Stimulated activated CD4-positive, alpha-beta T cell treated with anti-CD3 and anti-CD28 coated beads, Interleukin-4, amount 100 ng/mL, for 4 hours (primary cell): ENCODE measurements at places on chromosomes 2 and 18.

GRCh38 chr18:46278481-46279465 is 174.6 kb downstream of the HAUS1 start:
- DNase-seq, result no peak

DNA sequence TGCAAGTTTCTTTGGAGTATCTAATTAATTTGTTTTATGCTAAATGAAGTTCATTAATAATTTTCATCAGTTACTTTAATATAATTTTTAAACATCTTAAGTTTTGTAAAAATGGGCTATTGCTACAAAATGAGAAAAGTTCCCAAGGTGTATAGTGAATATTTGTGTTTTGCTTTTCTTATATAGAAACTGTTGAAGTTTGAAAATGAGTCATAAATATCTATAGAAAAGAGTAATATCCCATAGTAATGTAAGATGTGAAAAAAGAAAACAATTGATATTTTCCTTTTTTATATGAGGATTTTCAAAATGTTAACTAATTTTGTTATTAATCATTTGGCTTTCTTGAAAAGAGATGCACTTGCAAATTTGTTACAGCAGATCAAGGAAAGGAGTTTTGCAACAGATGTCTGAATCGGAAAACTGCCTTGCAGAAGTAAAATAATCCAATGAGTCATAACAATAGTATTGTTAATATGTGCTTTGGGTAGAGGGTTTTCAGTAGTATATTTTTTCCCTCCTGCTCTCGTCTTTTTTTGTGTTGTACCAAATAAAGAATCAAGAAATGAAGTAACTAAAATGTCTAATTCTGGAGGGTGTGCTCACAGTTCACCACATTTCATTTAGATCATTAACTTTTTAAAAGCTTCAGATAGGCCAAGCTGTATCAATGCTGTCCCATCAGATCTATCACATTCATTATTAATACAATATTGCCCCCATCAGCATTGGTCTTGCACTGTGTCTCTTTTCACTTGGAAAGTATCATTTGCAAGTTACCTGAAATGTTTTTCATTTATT is 15.5 kb downstream of the DUSP19 start:
- DNase-seq, result no peak

DNA sequence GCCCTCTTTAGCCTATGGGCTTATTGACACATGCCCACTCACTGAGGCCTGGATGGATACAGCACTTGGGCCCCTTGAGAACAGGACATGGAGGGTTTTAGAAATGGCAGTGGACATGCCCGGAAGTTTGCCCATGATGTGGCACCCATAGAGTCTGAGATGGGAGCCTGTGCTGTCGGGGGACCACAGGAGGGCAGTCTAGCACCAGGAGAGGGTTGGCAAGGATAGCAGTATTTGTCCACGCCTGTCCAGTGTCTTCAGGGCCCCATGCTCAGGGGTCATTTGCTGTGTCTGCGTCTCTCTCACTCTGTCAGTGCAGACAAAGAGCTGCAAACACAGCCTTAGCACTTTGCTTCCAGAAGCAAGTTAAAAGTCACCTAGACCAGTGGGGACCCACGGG is 48.7 kb downstream of the IL1RL2 start:
- no peak for DNase-seq

GRCh38 chr2:175025233-175025632 is 20.1 kb upstream of the CHN1 start:
- no peak for DNase-seq

- DNase-seq, result no peak
Measured at GRCh38 chr18:48136827-48137373, 206.4 kb upstream of the SMAD2 start.

DNA sequence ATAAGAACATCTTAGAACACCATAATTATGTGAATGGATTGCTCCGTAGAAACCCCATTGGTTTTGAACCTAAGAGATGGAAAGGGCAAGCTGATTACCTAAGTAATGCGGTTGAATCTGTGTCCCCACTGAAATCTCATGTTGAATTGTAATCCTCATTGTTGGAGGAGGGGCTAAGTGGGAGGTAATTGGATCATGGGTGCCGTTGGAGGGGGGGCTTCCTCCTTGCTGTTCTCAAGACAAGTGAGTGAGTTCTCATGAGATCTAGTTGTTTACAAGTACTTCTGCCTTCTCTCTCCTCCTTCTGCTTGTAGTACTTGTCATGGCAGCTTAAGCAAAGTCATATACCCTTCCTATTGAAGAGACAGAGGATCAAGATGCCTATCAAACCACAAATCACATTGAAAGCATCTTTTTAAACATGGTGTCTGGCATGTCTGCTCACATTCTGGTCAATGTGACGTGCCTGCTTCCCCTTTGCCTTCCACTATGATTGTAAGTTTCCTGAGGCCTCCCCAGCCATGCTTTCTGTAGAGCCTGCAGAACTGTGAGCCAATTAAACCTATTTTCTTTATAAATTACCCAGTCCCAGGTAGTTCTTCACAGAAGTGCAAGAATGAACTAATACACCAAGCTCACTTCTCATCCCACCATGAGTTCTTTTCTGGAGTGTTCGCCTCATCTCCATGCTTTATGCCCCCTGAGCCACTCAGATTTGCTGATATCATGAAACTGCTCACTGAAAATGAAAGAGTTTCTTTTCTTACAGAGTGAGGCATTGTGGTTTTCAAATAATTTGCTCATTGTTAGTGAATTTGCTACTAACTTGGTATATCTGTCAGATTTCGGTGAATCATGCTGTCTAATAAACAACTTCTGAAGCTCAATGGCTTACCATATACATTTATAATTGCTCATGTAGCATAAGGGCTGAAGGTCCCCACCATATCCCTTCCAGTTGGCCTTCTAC is 23.6 kb downstream of the KCNE4 start:
- DNase-seq, result no peak

- DNase-seq, result no peak
Measured at GRCh38 chr2:24743924-24744323, 49.3 kb downstream of the PTRHD1 start.

- DNase-seq, result no peak
Measured at GRCh38 chr18:48896875-48897511, 53.8 kb downstream of the SMAD7 start.

DNA sequence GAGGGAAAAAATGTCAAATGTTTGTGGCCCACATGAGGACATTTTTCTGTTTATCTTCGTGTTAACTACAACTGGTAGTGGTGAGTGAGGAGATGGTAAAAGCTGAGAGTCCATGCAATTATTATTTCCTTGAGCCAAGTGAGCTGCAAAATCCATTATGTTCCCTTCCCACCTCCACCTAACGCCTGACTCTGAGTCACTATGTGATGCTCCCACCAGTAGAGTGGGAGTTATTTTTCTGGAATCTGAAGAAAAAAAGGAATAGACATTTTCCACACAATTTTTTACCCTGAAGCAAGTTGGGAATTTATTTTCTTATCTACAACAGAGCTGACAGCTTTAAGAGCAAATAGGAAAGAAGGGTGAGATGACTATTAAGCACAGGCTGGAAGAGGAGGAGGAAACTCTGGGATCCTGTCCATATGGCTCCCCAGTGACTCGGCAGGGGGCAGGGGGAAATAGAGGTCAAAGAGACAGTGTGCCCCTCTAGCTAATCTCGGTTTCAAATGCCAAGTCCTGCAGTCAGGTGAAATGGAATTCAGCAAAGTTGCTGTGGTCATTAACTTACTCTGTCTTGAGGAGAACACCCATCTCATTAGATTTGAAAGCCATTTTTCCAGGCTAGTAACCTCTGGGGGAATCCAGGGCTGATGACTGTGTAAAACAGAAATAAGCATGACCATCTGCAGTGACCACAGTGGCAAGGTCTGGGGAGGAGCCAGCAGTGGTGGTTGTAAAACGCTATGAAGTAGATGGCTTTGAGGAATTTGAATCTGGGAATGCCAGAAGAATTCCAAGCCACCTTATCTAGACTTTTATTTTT is 463.9 kb downstream of the STK39 start:
- no peak for DNase-seq

GRCh38 chr18:79615091-79615490 is 64.5 kb upstream of the CTDP1 start:
- DNase-seq, result no peak

DNA sequence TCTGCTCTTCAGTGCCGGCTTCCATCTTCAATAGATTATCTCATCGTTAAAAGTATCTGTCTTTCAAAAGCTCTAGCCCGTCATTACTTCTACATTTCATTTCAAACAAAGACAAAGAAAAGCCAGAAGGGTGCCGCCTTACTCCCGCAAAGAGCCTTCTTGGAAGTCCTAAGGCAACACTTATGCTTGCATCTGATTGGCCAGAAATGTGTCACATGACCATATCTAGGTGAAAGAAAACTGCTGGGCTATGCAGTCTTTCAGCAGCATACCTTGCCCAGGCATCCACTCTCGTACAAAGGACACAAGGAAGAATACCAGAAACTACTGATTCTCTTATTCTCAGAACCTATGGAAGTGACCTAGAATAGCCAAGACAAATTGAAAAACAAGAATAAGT is 217.1 kb upstream of the SLC35G4 start:
- no peak for DNase-seq

- DNase-seq, result no peak
Measured at GRCh38 chr2:112493048-112493447, 11.1 kb downstream of the TTL start.

GRCh38 chr18:21004726-21005125 is 106.9 kb downstream of the ROCK1 start:
- DNase-seq, result no peak

DNA sequence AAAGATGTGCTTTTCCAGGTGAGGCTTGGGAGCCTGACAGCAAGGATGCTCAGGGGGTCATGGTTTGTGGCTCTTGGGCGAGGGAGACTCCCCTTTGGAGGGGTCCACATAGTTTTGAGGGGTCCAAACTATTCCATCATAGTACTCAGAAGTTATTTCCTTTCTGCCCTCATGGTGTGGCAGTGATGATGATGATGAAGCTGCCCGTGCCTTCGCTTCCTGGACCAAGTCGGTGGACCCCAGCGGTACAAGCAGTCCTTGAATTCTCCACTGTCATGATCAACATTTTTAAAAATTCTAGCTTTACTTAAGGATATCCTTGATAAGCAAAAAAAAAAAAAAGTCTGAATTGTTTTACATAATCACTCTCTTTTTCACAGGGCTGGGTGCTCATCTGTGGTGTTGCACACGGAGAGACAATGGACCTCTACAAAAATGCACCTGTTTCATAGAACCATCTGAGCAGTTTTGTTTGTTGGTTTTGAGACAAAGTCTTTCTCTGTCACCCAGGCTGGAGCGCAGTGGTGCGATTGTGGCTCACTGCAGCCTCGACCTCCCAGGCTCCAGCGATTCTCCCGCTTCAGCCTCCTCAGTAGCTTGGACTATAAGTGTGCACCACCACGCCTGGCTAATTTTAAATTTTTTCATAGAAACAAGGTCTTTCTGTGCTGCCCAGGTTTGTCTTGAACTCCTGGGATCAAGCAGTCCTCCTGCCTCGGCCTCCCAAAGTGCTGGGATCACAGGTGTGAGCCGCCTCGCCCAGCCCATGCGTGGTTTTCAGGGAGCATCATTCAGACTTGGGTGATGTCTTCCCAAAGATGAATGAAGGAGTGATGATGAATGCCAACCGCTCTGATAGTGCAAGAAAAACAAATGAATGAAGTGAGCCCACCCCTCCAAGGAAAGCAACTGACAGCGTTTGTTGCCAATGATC is 271.4 kb upstream of the HDAC4 start:
- no peak for DNase-seq

DNA sequence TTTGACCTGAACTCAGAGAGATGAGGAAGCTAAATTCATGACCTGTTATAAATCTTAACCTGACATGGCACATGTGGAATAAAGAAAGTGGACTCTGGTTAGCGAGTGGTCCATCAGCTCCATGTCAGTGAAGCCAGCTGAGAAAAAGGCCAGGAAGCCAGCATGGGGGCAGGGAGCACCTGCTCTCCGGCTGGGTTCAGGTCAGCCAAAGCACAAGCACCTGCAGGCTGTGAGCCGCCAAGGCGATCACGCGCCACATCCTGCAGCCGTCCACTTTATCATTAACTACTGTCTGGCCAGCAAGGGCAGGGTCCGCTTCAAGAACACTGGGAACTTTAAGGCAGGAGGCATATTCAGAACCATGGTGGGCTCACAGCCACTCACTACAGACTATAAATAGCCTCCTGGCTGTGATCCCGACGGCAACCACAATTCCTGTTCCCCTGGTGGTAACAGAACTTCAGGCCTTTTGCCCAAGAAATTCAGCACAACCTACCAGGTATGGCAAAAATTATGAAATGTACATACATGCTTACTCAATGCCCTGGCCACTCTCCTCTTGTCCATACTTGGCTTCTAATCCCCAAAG is 35.5 kb downstream of the ACVR1 start:
- DNase-seq, result no peak

DNA sequence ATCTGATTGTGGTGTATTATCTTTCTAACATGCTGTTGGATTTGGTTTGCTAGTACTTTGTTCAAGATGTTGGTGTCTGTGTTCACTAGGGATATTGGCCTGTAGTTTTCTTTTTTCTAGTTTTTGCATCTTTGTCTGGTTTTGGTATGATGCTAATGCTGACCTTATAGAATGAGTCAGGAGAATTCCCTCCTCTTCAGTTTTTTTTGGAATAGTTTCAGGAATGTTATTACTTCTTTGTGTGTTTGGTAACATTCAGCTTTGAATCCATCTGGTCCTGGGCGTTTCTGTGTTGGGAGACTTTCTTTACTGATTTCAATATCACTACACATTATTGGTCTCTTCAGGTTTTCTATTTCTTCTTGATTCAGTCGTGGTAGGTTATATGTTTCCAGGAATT is 124.2 kb upstream of the EPB41L5 start:
- no peak for DNase-seq

- DNase-seq, result no peak
Measured at GRCh38 chr2:74179063-74179865, 585 bp upstream of the MOB1A start.
